ENCODE measurements at places on chromosomes 2 and 18.

DNA sequence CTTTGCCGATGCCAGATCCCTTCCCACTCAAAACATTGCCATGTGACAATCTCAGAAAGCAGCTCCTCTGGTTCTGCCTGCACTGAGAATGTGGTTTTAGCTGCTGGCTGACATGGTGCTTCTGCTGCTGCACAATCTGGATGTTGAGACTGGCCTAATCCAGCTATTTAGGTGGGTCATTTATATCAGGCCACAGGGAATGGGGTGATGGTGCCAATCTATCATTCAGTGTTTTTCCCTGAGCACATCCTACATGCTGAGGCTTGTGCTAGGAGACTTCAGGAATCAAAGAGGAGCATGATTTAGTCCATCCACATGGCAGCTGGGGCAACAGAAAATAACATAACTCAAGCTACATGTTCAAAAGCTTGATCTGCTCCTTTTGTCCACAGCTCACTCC is 144.7 kb downstream of the CYRIA start:
- DNase-seq = no peak

- DNase-seq = no peak
Measured at GRCh38 chr18:10354241-10354811, 100.1 kb upstream of the APCDD1 start.

DNA sequence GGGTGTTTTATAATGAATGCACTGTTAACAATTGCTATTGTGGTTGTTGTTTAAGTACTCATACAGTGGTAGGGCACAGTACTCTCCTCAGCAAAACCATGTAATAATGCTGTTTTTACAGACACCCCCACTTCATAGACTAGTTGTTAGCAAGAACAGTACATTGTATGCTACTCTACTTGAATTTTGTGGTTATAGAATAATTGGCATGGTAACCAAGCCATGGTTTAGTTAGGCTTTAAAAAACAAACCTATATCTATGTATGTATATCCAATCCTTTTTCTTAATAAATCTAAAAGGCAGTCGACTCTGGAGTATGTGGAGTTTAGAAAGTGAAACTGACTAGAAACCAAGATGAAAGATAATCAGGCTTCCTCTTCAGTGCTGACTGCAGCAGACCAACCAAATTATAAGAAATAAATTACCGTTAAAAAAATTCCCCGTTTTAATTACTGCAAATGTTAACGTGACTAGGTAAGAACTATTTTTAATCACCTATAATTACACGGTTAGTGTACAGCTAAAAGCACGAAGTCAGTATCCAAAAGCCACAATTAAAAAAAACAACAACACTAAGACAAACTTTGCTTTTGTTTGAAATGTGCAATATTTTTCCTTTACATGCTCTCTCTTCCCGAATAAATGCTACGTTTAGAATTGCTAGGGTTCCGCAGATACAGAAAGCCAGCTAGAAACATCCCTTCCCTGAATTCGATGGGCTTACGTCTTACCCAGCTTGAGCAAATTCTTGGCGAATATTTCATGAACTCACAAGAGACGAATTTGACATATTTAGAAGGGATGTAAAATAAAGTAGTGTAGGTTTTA is 113.3 kb upstream of the SERTAD2 start:
- no peak for DNase-seq

- no peak for DNase-seq
Measured at GRCh38 chr18:66553824-66554223, 50.1 kb downstream of the CDH19 start.

GRCh38 chr2:108635630-108636354 is 83.5 kb upstream of the RANBP2 start:
- DNase-seq = no peak

GRCh38 chr2:16413285-16413684 is 252.3 kb downstream of the CYRIA start:
- DNase-seq = no peak

DNA sequence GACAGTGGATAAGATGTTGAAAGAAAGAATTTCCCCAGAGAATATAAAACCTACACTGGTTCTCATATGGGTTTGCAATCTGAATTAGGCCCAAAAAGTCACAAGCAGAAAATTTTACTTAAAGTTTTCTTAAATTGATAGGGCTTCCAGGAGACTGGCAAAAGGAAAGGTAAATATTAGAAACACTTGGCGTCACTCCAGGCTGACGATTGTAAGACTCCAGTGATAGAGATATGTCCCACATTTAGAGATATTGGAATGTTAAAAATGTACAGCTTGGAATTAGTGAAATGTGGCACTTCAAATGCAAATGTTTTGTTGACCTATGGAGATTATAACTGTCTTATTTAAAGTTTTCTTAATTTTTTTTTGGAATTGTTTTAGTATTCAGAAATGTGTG is 14.0 kb downstream of the YIPF4 start:
- no peak for DNase-seq

GRCh38 chr2:45898819-45899218 is 247.3 kb downstream of the PRKCE start:
- no peak for DNase-seq

DNA sequence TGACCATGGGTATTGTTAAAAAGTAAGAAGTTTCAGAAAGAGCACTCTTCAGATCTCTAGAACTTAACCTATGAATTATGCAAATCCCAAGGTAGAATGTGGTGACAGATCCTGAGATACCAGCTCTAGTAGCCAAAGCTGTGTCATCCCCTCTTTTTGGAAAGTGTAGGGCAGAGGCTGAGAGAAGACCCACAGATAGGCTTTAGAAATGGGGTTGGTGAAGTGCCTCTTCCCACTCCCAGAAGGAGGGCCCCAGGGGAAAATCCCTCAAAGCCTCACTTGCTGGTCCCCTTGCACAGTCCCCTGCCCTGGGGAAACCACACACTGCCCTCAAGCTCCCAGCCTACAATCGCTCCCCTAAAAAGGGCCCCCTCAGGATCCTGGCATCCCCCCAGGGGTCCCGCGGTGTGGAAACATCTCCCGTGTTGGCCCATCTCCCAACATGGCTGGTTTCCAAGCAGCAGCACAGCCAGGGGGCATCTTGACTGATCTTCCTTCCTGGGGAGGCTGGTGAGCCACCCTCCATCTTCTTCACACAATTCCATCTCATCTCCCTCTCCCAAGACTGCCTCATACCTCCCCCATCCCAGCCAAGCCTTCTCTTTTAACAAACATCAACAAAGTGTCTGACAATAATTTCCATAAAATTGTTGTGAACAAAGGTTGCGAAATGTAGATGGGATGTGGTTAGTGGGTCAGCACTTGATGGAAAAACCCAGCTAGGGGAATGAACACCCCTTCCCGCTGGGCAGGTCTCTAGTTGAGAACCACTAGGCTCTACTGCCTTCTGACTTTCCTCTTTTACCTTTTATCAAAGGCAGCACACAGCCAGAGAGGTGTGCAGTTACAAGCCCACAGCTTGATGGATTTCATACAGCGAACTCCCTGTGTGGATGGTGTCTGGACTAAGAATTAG is 25.1 kb downstream of the MAL start:
- DNase-seq = no peak
